ENCODE measurements at places on chromosomes 2 and 18.

- DNase-seq = no peak
Measured at GRCh38 chr2:16315908-16316307, 349.7 kb downstream of the CYRIA start.

DNA sequence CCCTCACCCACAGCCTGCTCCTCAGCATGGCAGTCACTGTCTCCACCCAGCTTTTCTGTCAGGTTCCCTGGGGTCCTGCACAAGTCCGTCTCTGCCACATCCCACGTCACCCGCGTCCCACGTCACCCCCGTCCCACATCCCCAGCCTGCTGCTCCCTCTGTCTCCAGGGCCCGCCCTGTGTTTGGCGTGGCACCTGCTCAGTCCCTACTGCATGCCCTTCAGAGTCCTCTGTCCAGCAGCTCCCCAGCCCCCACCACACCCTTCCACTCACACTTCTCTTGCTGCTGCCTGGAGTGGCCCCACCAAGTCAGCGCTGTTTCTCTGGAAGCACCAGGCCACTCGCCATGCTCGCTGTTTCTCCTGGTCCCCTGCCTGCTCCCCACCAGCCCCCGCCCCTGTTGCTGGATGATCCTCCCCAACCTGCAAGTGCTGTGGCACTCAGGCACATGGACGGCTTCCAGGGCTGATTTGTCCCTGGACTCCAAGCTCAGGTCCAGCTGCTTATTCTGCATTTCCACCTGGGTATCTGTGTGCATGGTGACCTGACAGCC lies 18.8 kb downstream of the ATG4B start:
- DNase-seq = no peak

DNA sequence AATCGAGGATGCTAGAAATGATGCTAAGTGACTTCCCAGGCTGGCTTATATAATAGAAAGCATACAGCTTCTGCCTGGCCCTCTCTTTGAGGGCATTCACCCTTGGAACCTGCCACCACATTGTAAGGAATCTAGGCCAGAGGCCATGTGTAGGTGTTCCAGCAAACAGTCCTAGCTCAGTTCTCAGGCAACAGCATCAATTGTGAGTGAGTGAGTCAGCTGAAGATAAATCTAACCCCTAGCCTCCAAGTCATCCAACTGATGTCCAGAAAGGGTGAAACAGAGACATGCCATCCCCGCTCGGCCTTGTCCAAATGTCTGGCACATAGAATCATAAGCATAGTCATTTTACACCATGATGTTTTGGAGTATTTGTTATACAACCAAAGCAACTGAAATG lies 324.3 kb upstream of the KLHL14 start:
- DNase-seq = no peak

DNA sequence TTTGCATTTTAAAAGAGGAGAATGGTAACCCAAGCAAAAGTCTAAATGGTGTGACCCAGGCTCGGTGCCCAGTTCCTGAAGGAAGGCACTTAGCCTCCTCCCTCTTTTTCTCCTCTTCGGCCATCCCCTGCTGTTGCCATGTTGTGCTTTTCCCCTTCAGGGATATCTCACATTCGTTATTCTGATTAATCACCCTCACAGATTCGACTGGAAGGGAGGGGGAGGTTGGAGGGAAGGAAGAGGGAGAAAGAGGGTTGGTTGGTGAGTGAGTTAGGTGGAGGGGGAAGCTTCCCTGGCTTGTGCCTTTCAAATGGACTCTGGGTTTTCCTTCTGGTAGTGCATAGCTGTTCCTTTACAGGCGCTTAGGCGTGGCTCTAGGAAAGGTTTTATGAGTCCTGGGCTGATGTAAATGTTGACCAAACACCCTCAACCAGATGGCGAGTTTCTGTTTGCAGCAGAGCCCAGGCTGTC lies 39.0 kb upstream of the LYPD6B start:
- no peak for DNase-seq

GRCh38 chr18:53541924-53542323 lies 682.5 kb downstream of the MBD2 start:
- no peak for DNase-seq

- DNase-seq = no peak
Measured at GRCh38 chr2:187475499-187476248, 27.6 kb upstream of the CALCRL start.

DNA sequence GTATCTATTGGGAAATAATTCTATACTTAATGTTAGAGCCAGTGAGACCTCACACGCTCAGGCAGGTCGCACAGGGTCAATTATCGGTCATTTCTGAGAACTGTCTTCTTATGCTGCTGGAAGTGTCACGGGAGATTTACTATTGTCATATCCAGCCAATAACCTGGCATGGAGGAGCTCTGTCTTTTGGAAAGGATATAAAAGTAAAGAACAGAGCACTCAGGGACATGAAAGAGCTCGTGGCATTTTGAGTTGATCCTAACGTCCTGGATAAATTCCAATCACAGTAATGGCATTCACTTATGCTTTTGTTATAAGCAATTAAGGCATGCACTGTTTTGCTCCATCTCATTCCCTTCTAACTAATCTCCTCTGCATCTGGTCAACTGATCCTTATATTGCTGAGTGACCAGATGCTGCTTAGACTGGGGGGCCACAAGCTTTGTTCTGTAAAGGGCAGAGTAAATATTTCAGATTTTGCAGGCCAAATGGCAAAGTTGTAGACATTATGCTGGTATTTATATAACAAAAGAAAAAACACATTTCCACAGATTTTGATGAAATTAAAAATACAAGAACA lies 453.5 kb upstream of the SMIM21 start:
- DNase-seq = no peak

GRCh38 chr2:76953733-76954347 lies 568.3 kb downstream of the LRRTM4 start:
- peak; percentile 13 for DNase-seq

GRCh38 chr2:10915236-10915635 lies 3.5 kb downstream of the KCNF1 start:
- DNase-seq = no peak

DNA sequence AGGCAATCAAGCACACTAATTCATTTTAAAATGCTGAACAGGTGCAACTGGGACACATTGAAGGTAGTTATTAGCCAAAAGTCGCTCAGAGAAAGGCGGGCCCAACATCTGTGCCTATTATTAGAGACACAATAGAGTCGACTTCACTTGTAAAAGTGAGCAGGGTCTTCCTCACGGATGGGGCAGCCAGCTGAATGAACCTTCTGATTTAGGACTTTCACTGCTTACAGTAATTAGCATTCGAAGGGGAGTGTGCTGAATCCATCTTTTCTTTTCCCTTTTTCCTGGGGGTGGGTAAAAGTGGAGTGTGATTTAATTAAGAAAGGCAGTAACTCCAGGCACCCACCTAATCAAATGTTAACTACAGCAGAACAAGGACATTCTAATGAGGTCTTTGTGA lies 677.7 kb downstream of the DCDC2C start:
- no peak for DNase-seq

- no peak for DNase-seq
Measured at GRCh38 chr2:238060096-238060541, 682 bp upstream of the SCLY start.

DNA sequence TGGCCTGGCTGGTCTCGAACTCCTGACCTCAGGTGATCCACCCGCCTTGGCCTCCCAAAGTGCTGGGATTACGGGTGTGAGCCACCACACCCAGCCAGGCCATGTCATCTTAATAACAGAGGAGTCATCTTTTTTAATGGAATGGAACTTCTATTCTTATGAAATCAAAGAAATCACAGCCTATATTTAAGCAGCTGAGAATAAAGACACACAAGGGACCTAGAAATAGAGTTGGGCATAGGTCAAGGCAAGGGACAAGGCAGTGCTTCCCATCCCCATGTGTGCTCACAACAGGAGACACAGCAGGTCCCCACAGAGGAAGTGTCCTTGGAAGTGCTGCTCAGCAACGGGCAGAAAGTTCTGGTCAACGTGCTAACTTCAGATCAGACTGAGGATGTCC lies 3.2 kb downstream of the SNX17 start:
- DNase-seq = no peak
